ENCODE measurements at places on chromosomes 2 and 18. TPM values are rescaled to one million over a fixed set of nuclear protein-coding genes. Genes with fewer than 3 reads are reported as not detected.

Gene PLEKHH2
- total RNA-seq = 24.6 TPM

Gene CD28
- total RNA-seq = 2.3 TPM

Gene LAMA3
- 13.5 TPM for total RNA-seq

Gene CRYGA
- not detected for total RNA-seq

Gene TACR1
- total RNA-seq = 2.0 TPM

Gene ALLC
- not detected for total RNA-seq

Gene WIPF1
- 50.4 TPM for total RNA-seq

Gene ID2
- total RNA-seq = 174 TPM

Gene ERFE
- total RNA-seq = 0.94 TPM

Gene CNTNAP5
- total RNA-seq = not detected

Gene DLX2
- not detected for total RNA-seq

Gene GREB1L
- total RNA-seq = 14.9 TPM

Gene ZBTB7C
- 7.8 TPM for total RNA-seq

Gene CENPA
- not detected for total RNA-seq

Gene SAG
- not detected for total RNA-seq

Gene PAIP2B
- total RNA-seq = 16.6 TPM

Gene ZNF892
- 14.0 TPM for total RNA-seq

Gene THOC1
- total RNA-seq = 18.7 TPM

Gene MPHOSPH10
- total RNA-seq = 16.2 TPM

Gene NUP35
- total RNA-seq = 6.8 TPM

Gene STK16
- total RNA-seq = 11.3 TPM

Gene SLC4A3
- 12.1 TPM for total RNA-seq

Gene KCNJ13
- total RNA-seq = not detected

Gene UPP2
- not detected for total RNA-seq

Gene SOX11
- 0.78 TPM for total RNA-seq

Gene ABCG8
- 0.12 TPM for total RNA-seq

Gene RBM45
- 5.6 TPM for total RNA-seq

Gene SIX3
- not detected for total RNA-seq

Gene ANKRD30BL
- total RNA-seq = not detected

Gene C2orf66
- total RNA-seq = not detected

Gene VAMP5
- 37.6 TPM for total RNA-seq

Gene LRP2
- not detected for total RNA-seq

Gene RESP18
- total RNA-seq = not detected

Gene DSC2
- total RNA-seq = 1.4 TPM

Gene STPG4
- total RNA-seq = 0.67 TPM

Gene RNF181
- total RNA-seq = 113 TPM

Gene AQP12B
- not detected for total RNA-seq

Gene SERPINB10
- total RNA-seq = 2.0 TPM

Gene CCDC68
- total RNA-seq = 8.3 TPM

Gene CFAP65
- not detected for total RNA-seq

Gene OXER1
- total RNA-seq = 0.93 TPM

Gene RUFY4
- total RNA-seq = not detected
